ENCODE measurements at places on chromosomes 2 and 18. TPM values are rescaled to one million over a fixed set of nuclear protein-coding genes. Genes with fewer than 3 reads are reported as not detected.

- DNase-seq = no peak
Observed at GRCh38 chr2:240982821-240983281, 15.6 kb upstream of the SNED1 start.

- DNase-seq = no peak
Observed at GRCh38 chr18:34773961-34774766, 64.1 kb downstream of the DTNA start.

HMSD gene
- total RNA-seq = under 0.01 TPM

GRCh38 chr2:65878011-65878340 is 445.6 kb upstream of the SPRED2 start:
- no peak for DNase-seq

DNA sequence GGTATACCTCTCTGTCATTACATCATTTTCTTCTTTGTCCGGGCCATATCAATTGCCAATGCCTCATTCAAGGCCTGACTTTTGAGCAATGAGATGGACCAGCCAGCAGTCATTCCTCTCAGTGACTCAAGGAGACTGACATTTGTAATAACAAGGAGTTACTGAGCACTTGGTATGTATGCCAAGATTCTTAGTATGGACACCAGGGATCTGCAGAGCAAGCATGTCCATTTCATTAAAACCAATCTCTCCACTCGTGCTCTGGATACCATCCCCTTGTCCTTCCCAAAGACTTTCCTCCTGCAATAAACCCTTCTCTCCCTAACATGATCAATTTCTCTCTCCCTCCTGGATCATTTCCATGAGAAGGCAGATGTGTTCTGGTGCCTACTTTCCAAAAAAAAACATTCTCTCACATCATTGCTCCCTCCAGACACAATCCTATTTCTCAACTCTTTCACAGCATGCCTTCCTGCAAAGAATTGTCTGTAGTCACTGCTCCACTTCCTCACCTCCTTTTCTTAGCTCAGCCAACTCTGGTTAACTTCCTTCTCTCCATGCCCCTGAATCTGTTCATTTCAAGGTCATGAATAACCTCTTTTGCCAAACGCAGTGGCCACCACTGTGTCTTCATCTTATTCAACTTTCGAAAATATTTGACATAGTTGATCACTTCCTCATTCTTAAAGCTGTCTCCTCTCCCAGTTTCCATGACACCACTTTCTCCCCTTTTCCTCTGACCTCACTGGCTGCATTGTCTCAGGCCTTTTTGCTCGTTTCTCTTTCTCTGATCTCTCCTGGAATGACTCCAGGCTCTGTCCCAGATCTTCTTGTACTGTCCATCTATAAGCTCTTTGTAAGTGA is 102.8 kb upstream of the CYP1B1 start:
- no peak for DNase-seq

DNA sequence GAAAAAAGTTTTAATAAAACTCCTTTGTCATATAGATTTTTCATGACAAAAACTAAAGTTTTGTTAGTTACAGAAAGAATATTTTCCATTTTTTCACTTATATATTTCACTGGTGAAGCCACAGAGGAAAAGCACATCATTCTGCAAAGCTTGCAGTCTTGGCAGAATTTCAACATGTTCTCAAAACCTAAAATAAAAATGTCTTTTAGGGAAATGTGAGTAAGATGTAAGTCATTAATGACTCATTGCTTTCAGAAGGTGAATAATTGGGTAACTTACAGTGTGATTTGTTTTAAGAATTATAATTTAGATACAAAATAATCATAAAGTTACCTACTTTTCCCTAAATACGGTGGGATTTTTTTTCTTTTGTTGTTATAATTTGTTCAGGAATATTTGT is 43.4 kb upstream of the TNFRSF11A start:
- DNase-seq = no peak

TUBB8B gene
- total RNA-seq = not detected

- DNase-seq = peak; percentile 27
Observed at GRCh38 chr2:24409171-24409570, 48.8 kb upstream of the ITSN2 start.

DNA sequence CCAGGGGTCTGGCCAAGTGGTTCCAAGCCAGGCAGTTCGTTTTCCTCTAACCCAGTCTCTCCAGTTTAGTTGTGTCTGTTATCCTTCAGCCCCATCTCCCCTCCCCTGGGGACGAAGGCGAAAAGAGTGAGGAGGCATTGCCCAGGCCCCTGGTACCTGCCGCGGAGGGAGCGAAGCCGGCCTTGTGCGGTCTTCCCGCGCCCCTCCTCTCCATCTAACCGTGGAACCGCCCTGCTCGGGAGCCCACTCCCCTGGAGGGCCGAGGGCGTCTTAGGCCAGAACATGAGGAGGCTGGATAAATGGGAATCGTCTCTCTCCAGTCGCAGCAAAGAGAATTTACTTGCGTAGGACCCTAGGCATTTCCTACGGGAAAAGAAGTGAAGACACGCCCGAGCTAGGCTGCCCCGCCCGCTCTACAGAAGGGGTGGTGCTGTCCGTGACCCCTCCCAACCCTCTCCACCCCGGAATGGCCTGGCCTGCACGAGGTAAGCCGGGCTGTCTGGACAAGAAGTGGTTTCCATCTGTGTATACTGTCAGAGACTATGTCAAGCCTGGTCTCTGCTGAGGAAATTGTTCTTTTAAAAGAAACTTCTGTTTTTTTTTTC is 156.2 kb downstream of the MIB1 start:
- no peak for DNase-seq

GRCh38 chr2:240480834-240481623 is 45.6 kb downstream of the GPC1 start:
- DNase-seq = peak; percentile 30

DNA sequence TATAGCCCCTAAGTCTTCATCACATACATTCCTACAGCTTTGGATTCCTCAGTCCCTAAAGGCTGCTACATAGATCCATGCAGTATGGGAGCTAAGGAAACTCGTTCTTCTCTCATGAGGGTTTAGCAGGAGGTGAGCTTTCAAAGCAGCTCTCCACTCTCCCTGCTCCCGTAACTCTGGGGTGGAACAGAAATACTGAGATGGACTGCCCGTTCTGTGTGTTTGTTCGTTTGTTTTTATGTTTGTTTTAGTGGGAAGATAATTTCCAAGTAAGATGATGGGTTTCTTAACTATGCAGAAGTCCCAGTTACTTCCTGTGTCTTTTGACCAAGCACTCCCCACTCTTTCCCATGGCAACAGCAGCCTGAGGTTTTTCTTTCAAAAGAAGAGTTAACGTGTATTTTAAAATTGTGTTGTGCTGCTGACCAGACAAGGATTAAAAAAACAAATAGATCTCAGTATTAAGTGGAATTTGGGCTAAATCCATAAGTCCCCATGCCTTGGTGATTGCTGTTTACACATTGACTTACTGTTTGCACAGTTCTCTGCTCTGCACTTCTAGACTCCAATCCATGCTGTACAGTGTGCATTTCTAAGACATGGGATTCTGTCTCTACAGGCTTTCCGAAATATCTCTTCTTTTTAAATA is 156.4 kb upstream of the SH3BP4 start:
- DNase-seq = no peak

ATG16L1 gene
- total RNA-seq = 29.3 TPM

INHA gene
- 0.29 TPM for total RNA-seq

- no peak for DNase-seq
Observed at GRCh38 chr2:66595556-66595955, 160.6 kb downstream of the MEIS1 start.

GRCh38 chr2:234166531-234166930 is 116.0 kb downstream of the SPP2 start:
- no peak for DNase-seq

ANKRD30B gene
- total RNA-seq = 11.5 TPM

DNA sequence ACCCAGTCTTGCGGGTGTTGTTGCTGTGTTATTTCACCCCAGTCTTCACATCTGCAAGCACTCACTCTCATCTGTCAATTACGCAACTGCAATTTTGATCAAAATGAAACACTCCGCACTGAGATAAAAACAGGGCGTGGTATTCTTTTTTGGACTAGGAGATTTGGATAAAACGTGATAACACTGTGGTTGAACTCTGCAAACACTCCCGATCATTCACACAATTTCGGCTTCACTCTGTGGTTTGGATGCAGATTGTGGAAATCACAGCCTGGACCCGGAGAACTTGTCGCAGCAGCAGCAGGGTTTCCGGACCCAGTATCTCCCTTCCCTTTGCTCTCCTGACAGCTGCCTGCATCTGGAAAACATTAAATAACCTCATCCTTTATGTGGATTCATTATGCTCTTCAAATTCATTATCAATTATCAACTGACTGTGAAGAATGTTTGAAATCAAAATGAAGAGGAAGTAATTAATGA is 49.4 kb upstream of the APCDD1 start:
- peak; percentile 78 for DNase-seq

GRCh38 chr2:223545830-223546229 is 56.3 kb downstream of the SCG2 start:
- no peak for DNase-seq

- no peak for DNase-seq
Observed at GRCh38 chr2:31522786-31523185, 58.0 kb downstream of the SRD5A2 start.

GRCh38 chr18:75586130-75586889 is 158.8 kb upstream of the SMIM21 start:
- DNase-seq = no peak

All from osteoblast (primary cell).